HCT116 (cell line): ENCODE measurements at places on chromosomes 5 and 9.

GRCh38 chr9:107219486-107220077 is 63.5 kb upstream of the RAD23B start:
- no peak for DNase-seq

- peak; percentile 57 for DNase-seq
Measured at GRCh38 chr5:168359820-168360460, 68.5 kb downstream of the WWC1 start.

DNA sequence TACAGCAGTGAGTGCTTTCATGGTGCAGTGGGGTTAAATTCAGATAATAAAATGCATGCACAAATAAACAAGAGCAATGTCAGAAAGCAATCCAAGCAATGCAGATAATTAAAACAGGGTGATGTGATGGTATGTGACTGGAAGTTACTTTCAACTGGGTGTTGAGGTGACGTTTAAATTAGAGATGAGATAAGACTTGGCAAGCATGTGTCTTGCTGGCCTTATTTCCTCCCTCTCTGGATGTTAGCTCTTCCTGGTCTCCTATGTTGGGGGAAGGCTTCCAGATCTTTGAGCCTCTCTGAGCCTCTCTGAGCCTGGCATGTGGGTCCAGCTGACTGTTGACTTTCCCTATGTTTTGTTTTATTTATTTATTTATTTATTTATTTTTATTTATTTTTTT is 54.4 kb downstream of the DOCK2 start:
- no peak for DNase-seq

- no peak for DNase-seq
Measured at GRCh38 chr9:136965771-136966484, 11.4 kb upstream of the PTGDS start.

DNA sequence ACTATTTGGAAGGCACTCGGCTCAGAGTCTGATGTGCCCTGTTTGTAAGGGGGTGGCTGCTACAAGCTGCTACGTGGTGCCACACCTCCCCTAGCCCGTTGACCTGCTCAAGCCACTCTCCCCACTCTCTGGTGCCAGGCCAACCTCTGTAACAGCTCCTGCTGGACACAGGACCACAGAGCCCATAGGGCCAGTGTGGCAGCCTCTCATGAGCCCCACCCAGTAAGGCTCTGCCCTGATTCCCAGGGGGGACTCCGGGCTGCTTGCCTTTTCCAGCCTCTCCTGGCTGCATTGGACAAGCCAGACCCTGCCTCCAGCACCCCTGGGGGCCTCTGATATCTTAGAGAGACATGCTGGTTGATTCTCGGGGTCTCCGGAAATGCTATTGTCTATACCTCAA is 53.3 kb upstream of the ANGPTL2 start:
- DNase-seq = no peak

DNA sequence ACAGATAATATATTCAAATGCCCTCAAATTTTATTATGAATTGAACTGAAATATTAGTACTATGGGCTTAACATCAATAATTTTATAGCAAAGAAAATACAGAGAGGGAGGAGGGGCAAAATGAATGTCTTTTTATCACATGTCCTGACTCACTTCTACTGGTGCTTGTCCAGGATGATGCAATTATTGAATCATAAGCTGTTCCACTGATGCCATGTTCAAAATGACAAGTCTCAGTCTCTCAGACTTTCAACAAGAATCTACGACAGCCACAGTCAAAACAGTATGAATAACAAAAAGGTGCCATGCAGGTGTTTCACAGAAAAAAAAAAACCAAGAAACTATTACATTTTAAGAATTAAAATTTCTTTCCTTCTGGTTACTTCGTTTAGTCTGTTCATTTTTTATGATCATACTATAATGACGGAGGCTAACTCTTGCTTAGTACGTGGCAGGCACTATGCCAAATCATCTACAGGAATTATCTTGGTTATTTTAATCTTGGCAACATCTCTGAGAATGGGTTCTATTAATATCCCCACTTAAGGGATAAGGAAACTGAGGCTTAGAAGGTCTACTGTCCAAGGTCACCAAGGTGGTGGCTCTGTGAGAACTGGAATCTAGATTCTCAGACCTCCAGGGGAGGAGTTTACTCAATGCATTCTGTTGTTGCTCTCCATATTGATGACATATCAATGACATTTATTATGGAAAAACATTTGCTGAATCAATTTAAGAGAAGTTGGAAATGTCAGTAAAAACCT is 61.5 kb downstream of the NR3C1 start:
- peak; percentile 21 for DNase-seq

- no peak for DNase-seq
Measured at GRCh38 chr5:53515988-53516387, 35.6 kb downstream of the FST start.

- DNase-seq = no peak
Measured at GRCh38 chr5:149420545-149421371, 41.7 kb upstream of the IL17B start.

GRCh38 chr5:142316051-142316450 is 8.8 kb downstream of the SPRY4 start:
- no peak for DNase-seq

DNA sequence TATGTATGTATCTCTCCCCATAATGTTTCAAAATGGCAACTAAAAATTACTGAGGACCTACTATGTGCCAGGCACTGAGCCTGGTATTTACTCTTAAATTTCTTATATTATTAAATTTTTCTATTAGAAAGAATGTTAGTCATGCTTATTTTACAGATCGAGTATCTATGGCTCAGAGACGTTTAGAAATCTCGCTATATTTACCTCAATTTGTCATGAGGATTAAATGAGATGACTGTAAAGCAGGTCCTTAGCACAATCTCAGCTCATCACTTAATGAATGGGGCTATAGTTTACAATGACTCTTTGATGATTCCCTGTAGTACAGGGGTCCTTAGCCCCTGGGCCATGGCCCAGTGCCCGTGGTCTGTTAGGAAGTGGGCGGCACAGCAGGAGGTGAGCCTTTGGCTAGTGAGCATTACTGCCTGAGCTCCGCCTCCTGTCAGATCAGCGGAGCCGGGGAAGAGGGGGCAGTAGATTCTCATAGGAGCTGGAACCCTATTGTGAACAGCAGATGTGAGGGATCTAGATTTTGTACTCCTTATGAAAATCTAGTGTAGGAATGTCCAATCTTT is 15.5 kb downstream of the ENC1 start:
- DNase-seq = no peak

DNA sequence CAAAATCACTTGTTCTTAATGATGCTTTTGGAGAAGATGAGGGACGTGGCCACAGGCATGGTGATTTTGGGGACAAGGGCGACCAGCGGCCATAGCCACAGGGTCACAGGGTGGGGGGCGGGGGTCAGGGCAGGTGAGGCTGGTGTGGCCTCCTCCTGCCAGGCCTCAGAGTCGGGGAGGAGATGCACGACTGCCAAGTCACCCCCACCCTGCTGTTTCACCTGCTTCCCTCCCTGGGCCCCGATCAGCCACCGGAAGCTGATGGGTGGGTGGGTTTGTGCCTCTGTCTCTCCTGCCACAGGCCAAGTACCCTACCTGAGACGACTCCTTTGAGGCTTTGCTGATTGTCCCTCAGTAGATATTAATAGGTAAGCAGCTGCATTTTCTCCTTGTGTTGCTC is 199.3 kb downstream of the PAX5 start:
- DNase-seq = no peak

- no peak for DNase-seq
Measured at GRCh38 chr5:143659599-143660238, 152.2 kb upstream of the HMHB1 start.

DNA sequence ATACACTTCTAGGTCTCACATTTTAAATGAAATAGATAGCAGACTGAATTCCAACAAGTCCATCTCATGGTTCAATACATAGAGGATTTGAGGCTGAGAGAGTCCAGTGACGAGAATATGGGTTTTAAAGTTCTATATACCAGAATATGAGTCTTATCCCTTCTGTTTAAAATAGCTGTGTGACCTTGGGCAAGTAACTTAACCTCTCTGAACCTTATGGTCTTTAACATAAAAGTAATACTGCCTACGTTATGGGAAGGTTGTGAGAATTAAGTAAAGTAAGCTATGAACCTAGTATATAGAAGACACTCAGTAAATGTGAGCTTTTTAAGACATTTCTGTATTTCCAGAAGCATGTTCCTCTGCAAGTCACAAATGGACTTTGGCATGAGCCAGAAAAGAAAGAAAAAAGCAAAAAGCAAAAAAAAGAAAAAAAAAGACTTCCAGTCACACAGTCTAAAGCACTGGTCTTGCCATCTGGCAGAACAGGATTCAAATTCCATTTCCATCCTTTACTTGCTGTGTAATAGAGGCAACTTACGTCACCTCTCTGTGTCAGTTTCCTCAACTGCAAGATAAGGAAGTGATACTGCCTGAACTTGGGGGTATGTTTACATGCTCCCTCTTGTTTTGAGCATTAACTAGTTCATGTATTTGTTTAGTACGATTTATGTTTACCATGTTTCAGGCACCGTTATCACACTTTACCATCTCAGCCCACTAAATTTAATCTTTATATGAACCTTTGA is 248.2 kb downstream of the TRIM32 start:
- DNase-seq = no peak

GRCh38 chr5:137627293-137627692 is 108.6 kb downstream of the KLHL3 start:
- no peak for DNase-seq

DNA sequence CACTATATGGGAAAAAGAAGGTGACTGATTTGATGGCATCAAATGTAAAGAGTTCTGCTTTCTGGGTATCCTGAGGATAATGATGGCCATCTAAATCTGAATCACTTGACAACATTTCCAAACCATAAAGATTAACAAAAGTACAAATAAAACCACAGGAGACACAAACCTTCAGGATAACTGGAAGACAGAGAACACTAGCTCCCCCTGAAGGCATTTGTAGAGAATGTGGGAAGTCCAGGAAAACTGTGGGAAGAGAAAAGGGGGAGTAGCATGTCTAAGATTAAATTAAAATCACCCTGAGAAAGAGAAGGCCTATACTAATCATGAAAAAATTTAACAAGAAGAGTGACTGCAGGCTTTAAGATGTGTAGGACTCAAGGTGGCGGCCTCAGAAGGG is 116.2 kb downstream of the PRELID2 start:
- DNase-seq = peak; percentile 4

DNA sequence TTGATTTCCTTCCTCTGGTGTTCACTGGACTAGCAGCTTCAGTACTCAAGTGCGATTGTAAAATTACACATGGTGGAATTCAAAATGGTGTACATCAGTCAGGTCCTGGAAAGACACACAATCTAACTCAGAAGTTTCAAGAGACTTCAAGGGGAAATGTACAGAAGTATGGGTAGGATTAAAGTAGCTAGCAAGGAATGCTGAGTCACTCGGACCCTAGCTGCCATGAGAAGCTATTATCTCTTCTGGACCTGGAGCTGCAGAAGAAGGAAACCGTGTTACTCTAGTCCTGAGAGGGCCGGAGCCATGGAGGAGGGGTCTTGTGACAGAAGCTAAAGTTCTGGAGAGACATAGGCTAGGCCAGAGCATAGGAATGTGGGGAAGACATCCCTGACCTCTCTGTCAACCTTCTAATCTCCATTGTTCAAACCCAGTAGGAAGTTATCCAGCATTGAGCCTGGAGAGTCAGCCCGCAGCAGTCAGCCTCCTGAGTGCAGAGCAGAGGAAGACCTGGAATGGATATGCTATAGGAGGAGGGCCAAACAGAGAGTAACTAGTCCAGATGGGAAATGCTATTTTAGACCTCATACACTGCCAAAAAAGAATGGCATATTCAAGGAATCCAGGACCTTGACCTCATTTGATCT is 84.3 kb downstream of the GHR start:
- no peak for DNase-seq

GRCh38 chr5:106088462-106088861 is 1582.3 kb downstream of the EFNA5 start:
- DNase-seq = no peak
